ENCODE measurements at places on chromosomes 2 and 18.

DNA sequence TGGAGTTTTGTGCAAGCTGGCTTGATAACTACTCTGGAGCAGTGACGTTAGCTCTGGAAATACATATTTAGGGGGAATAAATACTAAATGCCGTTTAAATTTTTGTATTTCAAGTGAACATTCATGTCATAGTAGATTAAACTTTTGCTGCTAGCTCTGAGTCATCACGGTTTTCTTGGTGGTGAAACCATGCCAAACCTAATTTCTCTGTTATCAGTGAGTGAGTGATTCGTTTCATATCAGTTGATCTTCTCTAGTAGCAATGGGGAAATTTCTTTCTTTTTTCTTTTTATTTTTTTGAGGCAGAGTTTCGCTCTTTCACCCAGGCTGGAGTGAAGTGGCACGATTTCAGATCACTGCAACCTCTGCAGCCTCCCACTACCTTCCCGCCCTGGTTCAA is 211.1 kb downstream of the PTPRM start:
- no peak for DNase-seq

- DNase-seq: no peak
These were observed 9.9 kb downstream of the CCT7 start for GRCh38 chr2:73243884-73244570.

DNA sequence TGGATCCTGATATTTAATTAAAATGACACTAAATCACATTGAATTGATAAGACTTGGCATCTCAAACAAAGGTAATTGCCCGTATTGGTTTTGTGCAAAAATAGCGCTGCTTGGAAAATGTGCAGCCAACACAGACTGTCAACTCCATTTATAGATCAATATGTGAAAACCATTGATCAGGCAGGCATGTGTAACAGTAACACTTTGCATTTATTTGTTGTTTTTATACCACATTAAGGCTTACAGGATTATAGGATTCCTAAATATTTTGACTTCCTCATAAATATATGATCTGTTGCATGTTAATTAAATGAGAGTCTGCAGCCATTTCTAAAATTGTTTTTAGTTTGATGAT is 30.2 kb downstream of the ARHGAP15 start:
- no peak for DNase-seq

DNA sequence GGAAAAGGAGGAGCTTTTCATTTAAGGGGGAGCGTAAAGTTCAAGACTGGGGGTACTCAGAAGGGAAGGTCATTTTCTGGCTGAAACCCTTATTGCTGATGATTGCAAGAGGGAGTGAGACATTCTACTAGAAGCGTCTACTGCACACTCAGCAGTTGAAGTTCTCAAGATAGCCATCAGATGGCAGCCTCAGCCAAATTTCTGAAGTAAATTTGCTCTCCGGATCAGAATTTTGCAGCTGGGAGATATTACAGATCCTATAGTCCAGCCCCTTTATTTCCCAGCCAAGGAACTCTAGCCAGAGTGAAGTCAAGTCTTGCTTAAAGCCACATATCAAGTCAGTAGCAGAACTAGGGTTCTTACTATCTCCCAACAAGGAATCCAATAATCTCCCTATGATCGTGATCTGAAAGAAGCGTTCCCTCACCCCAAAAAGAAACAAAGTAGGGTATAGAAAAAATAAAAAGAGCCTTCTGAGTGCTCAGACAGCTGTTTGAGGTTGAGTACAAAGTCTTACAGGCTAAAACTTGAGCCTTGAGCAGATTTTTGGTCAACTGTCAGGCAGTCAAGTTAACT is 24.0 kb downstream of the RAX start:
- DNase-seq: peak; percentile 37

DNA sequence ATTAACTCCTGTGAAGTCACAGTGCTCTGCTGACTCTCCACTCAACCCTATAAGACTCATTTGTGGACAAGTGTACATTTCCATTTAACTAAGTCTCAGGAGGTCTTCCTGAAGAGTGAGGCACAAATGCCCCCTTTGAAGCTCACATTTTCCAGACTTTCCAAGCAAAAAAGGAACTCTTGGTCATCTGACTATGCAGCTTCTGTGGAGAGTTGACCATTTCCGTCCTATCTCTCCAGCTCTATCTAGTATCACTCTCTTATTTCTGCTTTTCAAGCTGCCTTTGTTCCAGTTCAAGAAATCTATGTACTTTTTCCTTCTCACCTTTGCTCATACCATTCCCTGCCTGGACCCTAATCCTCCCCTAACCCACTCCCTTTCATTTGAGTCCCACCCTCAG is 77.0 kb downstream of the ANTXR1 start:
- DNase-seq: no peak

GRCh38 chr2:15363142-15363541 is 198.0 kb downstream of the NBAS start:
- DNase-seq: no peak

- no peak for DNase-seq
These were observed 5.2 kb downstream of the ANKRD23 start for GRCh38 chr2:96838345-96839292.

- no peak for DNase-seq
These were observed 36.1 kb upstream of the SPTBN1 start for GRCh38 chr2:54419855-54420523.

- DNase-seq: no peak
These were observed 56.2 kb upstream of the LRRTM4 start for GRCh38 chr2:77578354-77578753.

DNA sequence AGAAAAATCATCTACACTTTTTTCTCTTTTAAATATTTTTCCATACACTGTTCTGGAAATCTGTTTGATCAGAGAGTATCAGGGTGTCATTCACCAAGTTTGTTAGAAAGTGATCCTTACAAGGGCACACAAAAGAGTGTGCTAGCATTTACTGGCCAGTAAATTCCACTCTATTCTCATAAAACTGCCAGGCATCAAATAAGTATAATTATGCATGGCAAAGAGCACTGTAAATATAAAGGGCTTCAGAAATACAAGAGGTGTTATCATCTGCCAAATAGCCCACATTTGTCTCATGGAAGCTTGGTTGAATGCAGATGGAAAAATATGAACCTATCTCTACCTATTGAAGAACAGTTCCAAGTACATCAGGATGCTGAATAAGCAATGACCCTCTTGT is 847.3 kb upstream of the ACVR2A start:
- DNase-seq: no peak

GRCh38 chr2:205682971-205683501 is 735 bp downstream of the NRP2 start:
- DNase-seq: no peak

- no peak for DNase-seq
These were observed 114.9 kb upstream of the NT5C1B start for GRCh38 chr2:18704276-18704675.

- DNase-seq: no peak
These were observed 99.9 kb downstream of the TRIB2 start for GRCh38 chr2:12816379-12817306.

- DNase-seq: no peak
These were observed 26.7 kb downstream of the PDCL3 start for GRCh38 chr2:100589527-100589926.

- no peak for DNase-seq
These were observed 6.6 kb upstream of the PROM2 start for GRCh38 chr2:95267458-95268210.

GRCh38 chr2:3807853-3808252 is 104.5 kb downstream of the DCDC2C start:
- DNase-seq: no peak

GRCh38 chr2:57622009-57622408 is 424.6 kb upstream of the VRK2 start:
- DNase-seq: no peak

DNA sequence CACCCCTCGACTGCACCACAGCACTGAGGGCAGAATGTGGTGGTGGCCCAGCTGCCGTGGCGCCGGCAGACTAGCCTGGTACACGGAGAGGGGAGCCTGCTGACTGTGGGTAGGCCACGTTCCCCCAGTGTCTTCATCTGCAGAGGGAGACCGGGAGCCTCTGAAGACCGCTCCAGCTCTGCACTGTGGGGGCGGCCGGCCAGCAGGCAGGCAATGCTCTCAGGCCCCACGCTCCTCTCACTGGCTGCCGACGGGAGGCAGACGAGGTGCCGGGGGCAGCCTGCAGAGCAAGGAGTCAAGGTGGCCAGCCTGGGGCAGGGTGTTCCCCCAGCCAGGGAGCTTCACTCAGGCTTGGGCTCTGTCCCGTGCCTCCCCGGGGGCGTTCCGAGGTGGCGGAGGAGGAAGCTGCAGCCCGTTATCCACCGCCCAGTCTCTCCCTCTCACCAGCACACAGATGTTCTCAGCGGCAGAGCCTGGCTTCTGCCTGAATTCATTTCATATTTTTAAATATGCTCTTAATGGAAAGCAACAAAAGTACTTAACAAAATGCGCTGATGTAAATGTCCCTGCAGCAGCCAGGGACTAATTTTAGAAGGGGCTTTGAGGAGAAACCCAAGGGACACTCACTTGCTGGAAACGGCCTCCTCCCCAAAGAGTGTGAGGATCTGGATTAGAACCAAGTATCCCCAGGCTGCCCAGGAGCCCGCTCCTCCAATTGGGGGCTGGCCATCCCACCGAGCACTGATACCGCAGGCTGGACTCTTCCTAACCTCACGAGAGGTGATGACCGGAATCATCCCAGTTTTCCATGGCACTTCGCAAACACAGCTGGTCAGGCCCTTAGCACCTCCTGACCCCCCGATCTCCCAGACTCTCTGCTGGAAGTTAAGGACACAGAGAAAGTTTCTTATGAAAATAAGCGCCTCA is 87.8 kb downstream of the HDAC4 start:
- DNase-seq: peak; percentile 37

- no peak for DNase-seq
These were observed 30.7 kb upstream of the IL1R1 start for GRCh38 chr2:102111823-102112222.

- DNase-seq: no peak
These were observed 368.7 kb downstream of the CDH19 start for GRCh38 chr18:66235206-66235605.

- DNase-seq: peak; percentile 17
These were observed 44.9 kb downstream of the TMEM37 start for GRCh38 chr2:119476301-119477112.

DNA sequence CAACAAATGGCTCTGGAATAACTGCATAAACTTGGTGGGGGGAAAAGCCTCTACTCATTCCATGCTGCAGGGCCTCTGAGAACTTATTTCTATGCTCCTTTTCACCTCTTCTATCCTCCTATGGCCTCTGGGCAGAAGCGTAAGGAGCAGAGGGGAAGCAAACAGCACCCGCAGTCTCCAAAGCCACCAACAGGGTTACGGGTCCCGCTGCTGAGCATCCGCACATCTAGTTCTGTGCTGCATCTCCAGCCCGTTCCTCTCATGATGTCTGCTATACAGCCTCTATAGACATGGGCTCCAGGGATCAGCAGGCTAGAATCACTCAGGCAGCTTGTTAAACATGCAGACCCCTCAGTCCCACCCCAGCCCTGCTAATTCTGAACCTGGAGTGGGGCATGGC is 25.9 kb downstream of the PSTPIP2 start:
- no peak for DNase-seq

DNA sequence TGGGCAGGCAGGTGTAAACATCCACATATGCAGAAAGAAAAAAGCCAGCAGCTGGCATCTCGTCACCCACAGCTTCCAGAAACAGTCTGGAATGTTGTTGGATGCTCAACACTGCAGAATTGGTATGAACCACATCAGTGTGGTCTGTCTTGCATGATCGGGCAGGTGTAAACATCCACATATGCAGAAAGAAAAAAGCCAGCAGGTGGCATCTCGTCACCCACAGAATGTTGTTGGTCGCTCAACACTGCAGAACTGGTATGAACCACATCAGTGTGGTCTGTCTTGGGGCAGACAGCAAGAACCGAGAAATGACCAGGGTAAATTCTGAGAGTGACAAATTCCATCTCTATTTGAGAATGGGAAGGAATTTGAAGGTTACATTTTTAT is 39.6 kb downstream of the DOCK10 start:
- DNase-seq: no peak

DNA sequence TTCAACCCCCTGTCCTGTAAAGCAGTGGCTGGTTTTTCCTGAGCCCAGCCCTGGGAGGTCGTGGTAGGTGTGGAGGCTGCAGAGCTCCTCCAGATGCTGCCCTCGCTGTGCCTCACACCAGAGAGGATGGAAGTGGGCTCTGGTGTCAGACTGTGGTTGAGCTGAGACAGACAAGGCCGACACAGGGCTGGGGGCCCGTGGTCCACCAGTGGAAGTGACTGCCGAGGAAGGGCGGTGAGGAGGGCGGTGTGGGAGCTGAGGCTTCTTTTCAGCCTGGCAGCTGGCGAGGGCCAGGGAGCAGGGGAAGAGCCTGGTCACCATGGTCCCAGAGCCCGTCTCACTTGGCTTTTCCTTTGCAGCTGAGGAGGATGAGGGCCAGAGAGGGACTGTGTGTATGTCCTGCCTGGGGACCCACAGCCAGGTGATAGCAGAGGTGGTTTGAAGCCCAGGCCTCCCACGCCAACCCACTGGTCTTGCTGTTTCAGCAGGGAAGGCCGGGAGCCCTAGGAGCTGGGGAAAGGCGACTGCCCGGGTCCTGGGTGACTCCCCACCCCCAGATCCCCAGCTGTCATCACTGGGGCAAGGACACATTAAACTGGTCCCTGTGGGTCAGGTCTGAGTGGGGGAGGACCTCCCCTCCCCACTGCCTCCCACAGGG is 8.5 kb downstream of the SFTPB start:
- DNase-seq: no peak

DNA sequence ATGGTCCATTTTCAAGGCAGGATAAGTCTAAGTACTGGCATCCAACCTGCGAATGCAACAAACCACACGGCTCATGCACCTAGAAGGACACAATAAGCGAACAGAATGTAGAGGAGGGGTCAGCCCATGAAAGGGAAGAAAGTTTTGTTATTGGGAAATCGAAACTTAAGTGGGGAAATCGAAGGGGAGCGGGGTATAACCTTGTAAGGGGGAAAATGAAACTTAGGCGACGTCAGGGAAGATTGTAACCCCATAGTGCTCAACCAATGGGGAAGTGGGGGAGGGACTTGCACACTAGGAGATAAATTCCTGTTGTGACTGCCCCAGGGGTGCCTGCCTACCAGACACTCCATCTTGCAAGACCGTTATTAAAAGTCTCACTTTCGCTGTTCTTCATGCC is 15.6 kb upstream of the OTOF start:
- no peak for DNase-seq

GRCh38 chr2:97760480-97761049 is 47.2 kb downstream of the ZAP70 start:
- no peak for DNase-seq

DNA sequence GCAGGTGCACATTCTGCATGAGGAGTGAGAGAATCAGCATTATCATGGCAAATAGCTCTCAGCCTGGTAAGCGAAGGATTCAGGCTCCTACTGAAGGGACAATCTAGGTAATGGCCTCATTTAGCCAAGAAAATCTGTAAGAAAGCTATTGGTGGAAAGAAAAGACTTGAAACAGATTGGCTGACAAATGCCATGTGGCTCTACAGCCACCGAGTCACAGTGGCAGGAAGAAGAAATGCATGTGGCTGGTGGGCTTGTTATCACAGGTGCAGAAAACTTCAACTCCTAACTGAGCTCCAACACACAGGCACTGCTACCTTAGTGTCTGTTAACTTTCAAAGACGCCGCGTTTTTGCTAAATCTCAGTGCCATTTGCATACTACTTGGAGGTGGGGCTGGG is 60.6 kb upstream of the REV1 start:
- DNase-seq: no peak

Measured in brain pericyte (primary cell).